Iris pigment epithelial cell (primary cell): ENCODE measurements at places on chromosomes 4 and X.
A peak's percentile ranks its signal among the peaks of the same experiment; 100 is the strongest.

- DNase-seq = no peak
These were observed 88.1 kb downstream of the RPA4 start for GRCh38 chrX:96971812-96972211.

- no peak for DNase-seq
These were observed 244.3 kb downstream of the EVC2 start for GRCh38 chr4:5463936-5464650.

- no peak for DNase-seq
These were observed 55.7 kb downstream of the LNX1 start for GRCh38 chr4:53535567-53535966.

GRCh38 chrX:9885150-9885549, 82.0 kb upstream of the CLDN34 start:
- peak; percentile 69 for DNase-seq

DNA sequence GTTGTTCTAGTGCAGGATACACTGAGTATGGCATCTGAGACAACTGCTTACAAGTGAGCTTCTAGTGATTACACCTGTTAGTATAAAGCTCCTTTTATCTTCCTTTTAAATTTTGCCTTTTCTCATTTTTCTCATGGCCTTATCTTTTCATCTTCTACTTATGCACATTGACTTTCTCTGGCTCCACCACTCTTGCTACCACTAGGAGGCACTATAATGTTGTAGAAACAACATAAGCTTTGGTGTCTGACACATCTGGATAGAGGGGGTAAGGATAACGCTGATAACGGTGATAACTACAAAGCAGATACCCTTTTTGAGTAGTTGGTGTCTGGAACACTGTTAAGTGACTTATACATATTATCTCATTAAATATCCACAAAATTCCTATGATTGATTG, 187.4 kb upstream of the TEX13C start:
- DNase-seq = peak; percentile 16

- no peak for DNase-seq
These were observed 440.0 kb upstream of the IGFBP7 start for GRCh38 chr4:57550198-57550597.

- DNase-seq = peak; percentile 91
These were observed 51.7 kb downstream of the RPGR start for GRCh38 chrX:38275615-38276014.

DNA sequence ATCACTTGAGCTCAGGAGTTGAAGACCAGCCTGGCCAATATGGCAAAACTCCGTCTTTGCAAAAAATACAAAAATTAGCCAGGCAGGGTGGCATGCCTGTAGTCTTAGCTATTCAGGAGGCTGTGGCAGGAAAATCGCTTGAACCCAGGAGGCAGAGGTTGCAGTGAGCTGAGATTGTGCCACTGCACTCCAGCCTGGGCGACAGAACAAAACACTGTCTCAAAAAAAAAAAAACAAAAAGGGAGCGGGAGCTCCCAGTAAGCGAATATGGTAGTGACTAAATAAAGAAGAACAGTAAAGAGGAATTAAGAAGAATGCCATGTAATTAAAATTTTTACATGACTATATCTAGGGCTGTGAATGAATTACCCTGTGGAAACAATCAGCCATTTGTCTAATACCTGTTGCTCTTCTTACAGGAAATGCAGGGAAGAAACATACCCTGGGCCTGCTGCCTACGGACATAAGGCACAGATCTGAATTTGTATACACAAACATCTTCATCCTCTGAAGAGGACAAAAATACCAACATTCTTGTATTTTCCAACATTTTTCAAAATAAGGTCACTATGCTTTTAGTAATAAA, 11.4 kb downstream of the WDFY3 start:
- DNase-seq = no peak

DNA sequence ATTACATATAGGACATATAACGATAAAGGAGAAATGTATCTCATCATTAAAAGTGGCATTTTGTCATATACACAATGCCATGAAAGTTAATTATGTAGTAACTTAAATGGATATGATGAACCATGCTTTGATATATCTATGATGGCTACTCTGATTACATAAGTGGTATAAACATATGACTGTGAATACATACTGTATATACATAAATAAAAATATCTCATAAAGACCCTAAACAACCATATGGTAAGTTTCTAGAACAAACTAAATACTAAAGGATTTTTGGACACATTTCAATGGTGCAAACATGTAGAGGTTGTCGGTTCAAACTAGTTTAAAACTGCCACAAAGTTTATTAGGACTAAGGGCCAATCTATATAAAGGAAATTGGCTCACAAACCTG, 849.6 kb upstream of the INTU start:
- no peak for DNase-seq

DNA sequence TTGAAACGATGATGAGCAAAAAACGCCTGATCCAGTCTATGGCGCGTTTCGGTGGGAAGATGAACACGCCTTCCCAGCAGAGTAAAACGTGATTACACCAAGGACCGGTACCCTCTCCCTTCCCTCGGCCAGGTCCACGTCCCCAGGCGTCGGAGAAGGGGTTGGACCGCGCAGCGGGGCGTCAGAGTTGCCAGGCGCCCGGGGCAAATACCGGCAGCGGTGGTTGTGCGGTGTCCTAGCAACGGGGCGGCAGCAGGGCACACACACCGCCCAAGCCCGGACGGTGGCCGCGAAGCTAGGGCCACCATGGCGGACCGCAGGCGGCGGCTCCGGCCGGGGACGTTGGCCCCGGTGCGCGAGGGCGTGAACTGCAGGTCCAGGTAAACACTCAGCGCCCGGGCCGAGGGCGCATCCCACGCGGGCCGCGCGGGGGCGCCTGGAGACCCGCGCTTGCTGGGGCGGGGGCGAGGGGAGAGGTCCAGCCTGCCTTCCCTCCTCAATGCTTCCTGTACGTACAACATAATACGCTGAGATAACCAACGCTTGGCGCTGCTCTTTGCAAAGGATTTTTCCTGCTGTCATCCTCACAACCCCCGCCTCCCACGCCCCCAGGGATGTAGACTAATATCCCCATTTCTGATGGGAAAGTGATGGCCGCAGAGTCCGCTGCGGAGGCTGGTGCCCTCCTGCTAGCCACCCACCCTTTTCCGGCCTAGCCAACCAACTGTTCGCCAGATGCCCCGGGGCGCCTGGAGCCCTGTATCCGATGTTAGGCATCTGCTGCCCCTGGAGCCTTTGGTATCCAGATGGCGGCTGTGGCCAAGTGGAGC, at the start of gene FAM47E:
TSS of gene FAM47E (plus strand) at position 281 of the 830 bp plus-strand sequence. CDS start at position 307, 26 bp downstream.
- DNase-seq = peak; percentile 20

DNA sequence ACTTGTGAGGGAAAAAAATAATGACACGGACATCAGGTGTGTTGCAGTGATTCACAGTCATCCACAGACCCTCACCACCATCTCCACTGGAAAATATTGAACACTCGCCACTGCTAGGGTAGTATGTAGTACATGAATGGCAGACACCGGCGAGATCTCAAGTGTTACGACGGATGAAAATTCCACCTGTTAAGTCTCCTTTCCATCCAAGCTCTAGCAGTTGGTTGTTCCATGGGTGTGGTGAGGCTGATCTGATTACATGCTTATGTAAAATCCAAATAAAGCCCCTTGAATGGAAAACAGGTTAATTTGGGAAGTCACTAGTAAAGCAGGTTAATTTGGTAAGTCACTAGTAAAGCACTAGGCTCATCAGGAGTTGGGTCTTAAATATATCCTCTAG, 1.1 kb upstream of the ARMCX4 start:
- no peak for DNase-seq

DNA sequence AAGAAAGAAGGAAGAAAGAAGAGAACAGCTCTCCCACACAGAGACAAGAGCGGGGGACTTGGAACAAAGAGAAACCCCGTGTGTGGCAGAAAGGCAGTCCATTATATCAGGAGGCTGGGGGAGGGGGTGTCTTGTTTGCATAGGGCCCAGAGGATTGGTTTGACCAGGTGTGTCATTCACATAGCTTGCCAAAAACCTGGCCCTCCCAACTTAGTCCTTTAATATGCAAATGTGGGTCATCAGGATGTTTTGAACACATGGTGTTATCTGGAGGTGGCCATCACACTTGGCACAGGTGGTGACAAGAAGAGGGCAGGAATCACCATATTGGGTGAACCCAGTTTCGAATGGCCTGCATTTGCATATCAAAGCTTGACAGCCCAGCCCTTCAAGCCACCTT, 111.7 kb downstream of the LINC00632 start:
- DNase-seq = no peak

DNA sequence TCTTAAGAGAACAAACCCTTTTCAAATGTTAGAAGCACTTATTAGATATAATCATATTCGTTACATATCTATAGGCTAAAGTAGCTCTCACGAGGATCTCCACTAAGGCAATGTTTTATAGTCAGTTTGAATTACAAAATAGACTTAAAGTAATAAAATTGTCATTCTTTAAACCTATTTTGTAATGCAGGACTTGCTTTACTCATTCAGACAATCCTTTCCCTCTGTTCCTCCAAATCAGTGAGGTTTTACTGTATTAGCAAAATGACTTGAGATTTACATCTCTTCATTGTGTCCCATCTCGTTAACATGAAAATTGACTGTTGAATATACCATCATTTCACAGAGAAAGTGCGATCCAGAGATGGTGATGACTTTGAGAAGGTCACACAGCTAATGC, 264.4 kb downstream of the THOC2 start:
- no peak for DNase-seq

DNA sequence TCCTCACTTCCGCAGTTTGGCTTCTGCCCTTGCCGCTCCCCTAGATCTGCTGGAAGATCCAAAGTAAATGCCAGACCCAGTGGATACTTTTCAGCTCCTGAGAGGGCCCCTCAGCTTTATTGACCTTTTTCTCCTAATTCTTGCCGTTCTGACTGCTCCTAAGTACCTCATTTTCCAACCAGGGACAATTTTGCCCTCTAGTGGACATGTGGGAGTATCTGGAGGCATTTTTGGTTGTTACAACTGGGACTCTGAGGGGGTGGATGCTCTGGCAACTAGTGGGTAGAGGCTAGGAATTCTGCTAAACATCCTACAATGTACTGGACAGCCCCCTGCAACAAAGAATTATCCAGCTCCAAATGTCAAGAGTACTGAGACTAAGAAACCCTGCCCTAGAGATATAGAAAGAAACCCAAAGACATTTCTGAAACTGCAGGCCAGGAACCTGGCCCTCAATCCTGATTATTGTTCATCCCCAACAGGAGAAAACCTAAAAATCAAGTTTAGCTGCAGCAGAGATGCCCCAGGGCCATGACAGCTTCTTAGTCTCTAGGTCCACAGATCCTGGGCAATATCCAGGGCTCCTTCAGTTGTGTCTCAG, 3.4 kb downstream of the TEX13B start:
- peak; percentile 46 for DNase-seq

GRCh38 chrX:270848-271367, 10.3 kb upstream of the PLCXD1 start:
- DNase-seq = no peak

- no peak for DNase-seq
These were observed 36.2 kb downstream of the NHS start for GRCh38 chrX:17411205-17411604.

DNA sequence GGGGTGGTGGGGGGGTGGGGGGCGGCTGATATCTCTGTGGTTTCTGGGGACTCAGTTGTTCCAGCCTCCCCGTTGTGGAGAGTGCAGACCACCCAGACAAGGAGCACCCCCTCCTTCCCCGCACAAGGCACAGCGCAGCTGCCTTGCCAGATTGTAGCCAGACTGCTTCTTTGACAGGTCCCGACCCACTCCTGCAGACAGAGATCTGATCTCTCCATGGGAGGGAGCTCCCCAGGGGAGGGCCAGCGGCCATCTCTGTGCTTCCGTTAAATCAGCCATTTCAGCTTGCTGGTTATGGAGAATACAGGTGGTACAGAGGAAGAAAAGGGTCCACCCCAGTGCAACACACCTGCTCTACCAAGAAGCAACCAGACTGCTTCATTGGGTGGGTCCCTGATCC, 80.8 kb downstream of the FGF16 start:
- DNase-seq = no peak

DNA sequence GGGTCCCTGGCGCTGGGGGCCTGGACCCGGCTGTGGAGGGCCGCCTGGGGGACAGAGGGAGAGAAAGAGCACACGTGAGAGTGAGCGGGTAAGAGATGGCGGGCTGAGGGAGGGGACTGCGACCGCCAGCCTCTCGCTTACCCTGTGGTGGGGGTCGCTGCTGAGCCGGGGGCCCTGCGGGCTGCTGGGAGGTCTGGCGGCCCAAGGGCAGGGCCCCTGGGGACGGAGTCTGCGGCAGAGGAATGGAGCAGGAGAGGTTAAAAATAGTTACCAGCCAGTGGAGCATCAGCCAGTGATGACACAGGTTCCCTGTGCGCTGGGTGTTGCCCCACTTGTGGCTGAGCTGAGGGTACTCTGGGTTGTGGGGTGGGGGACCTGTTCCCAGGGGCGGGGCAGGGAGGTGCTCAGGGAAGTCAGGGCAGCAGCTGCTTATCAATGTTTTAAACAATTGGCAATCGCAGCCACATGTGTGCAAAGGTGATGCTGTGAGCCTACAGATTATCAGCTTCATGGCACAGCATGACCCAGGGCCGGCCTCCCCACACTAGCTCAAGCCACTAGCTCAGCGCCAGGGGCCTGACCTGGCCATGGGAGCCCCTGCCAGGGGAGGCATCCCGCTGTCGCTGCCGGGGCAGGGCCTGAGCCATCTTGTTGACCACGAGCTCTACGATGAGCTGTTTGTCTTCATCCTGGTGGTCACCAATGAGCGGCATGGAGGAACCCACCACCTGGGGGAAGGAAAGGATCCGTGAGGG, 7.5 kb upstream of the TIMP1 start:
- DNase-seq = peak; percentile 22

DNA sequence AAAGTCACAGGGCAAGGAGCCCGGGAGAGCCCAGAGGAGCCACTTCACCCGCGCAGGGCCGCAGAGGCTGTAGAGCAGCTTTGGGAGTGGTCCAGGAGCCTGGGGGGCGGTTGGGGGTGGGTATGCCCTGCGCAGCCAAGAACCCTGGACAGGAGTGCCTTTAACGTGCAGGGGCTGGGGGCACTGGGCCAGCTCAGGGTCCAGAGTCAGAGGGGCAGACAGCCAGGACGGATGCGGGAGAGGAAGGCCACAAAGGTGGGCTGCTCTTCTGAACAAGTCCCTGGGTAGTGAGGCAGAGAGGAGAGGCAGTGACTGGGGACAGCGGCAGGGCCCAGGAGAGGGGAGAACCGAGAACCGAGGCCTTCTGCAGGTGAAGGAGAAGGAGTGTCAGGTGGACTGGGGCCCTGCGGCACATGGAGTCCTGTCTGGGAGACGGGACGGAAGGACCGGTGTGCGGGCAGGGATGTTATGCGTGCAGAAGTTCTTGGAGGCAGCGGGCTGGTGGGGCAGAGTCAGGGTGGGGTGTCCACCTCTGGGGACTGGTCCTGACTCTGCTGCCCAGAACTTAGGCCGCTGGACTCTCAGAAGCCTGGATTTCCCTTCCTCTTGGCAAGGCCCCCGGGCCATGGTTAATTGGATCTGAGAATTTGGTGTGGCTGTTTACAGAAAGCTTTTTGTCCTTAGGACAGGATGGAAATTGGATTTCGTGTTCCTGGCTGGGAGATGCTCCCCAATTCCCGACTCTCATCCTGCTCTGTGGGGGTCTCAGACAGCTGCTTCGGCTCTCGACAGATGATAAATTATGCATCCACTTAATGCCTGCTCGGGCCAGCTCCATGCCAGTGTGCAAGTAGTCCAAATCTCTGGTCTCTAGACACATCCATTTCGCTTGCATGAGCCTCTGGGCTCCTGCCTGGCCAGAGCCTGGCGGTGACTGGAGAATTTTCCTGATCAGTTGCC, 31.9 kb downstream of the ADRA2C start:
- no peak for DNase-seq
